Activated CD4-positive, CD25-positive, alpha-beta regulatory T cell (primary cell): ENCODE measurements at places on chromosomes 11 and 22.

- no peak for DNase-seq
Observed at GRCh38 chr11:134749040-134749839, 337.2 kb upstream of the B3GAT1 start.

DNA sequence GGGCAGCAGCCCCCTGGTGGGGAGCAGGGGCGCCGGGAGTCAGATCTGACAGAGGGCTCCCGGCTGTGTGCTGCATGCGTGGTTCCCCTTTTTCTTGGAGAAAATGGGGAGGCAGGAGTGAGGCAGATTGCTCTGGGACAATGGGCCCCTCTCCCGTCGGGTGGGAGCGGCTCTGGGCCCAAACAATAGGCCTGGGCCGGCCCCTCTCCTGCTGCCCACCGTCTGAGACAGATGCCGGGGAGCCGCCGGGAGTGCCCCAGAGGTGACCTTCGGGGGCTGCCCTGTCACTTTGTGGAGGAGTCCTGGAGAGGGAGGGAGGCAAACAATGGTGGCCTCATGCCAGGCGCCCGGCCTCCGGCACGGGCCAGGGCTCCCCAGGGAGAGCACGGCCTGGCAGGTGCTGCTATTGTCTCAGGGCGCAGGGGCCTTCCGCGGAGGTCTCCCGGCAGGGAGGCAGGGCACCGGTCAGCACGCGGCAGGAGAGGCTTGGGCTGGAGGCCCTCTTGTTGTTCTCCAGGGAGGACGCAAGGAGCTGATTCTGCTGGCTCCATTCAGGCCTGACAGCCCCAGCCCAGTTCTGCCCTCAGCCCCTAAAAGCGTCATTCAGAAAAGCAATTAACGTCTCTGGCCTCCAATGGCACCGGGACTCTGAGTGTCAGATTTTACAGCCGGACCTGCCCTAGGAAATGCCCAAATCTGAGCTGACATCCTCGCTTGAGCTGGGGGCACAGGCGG is 44.8 kb downstream of the SMIM38 start:
- DNase-seq: no peak

GRCh38 chr22:49866646-49867045 is 13.0 kb downstream of the ZBED4 start:
- no peak for DNase-seq

- DNase-seq: no peak
Observed at GRCh38 chr11:120144501-120144900, 6.6 kb upstream of the TRIM29 start.

DNA sequence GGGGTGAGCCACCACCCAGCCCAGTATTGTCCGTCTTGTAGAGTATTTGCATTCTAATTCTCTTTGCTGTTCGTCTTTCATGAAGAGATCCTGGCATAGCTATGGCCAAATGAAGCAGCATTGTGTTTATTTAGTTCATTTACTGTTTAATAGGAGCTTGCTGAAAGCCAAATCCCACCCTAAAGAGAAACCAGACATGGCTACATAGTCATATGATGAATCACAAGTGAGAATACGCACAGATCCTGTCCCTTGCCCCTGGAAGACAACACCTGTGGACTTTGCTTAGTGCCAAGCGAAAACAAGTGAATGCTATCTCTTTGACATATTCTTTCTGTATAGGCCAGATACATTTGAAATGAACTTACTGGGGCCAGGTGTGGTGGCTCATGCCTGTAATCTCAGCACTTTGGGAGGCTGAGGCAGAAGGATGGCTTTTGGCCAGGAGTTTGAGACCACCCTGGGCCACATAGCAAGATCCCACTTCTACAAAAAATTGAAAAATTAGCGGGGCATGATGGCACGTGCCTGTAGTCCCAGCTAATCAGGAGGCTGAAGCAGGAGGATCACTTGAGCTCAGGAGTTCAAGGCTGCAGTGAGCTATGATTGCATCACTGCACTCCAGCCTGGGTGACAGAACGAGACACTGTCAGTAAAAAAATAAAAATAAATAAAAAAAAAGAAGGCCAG is 5.1 kb upstream of the ARFGAP3 start:
- DNase-seq: no peak

- no peak for DNase-seq
Observed at GRCh38 chr11:36238881-36239280, 50.3 kb downstream of the COMMD9 start.

GRCh38 chr22:48921411-48921903 is 906.2 kb downstream of the BRD1 start:
- no peak for DNase-seq

- no peak for DNase-seq
Observed at GRCh38 chr11:61095021-61095420, 7.3 kb upstream of the CD5 start.
